Glutamatergic neuron (in vitro differentiated cells): ENCODE measurements at places on chromosomes 4 and X. TPM values are rescaled to one million over a fixed set of nuclear protein-coding genes. Genes with fewer than 3 reads are reported as not detected.

Gene NHS
- 9.1 TPM for total RNA-seq

GRCh38 chr4:129218360-129218759 is 122.4 kb downstream of the C4orf33 start:
- H3K4me3 ChIP-seq: no peak overlapping the region
- H3K36me3 ChIP-seq: no peaks in the 10 kb centered on the region
- H3K4me1 ChIP-seq: no peaks in the 10 kb centered on the region
- H3K27ac ChIP-seq: no peak overlapping the region

DNA sequence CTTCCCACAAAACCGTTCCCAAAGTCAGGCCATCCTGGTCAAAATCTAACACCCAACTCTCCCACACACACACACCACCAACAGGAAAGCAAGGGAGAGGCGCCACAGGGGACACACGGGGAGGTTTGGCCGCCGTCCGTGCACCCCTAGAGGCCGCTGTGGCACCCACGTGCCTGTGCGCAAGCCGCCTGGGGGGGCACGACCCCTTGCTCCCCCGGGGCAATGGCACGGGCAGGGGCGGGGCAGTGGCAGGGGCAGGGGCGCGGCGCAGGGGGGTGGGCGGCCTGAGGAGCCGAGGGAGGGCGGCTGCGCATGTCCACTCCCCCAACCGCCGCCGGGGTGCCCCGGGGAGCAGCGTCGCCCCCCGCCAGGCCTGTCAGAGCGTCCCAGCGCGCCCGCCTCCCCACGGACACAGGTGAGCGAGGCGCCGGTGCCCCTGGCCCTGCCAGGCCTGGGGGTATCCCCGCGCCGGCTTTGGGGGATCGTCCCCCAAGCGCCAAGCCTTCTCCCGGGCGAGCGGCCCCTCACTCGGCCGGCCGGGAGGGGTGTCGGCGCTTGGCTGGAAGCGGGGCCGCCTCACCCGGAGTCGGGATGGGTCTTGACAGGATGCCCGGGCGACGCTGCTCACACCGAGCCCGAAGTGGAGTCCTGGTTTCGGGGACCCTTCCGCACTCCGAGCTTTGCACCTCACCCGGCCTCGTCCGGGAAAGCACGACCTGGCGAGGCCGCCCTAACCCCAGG is at the start of gene ERAS:
Gene ERAS (plus strand): TSS at position 379 of the 741 bp plus-strand sequence. CDS start 2,611 bp downstream, outside the sequence.
- peaks cover 1% of the 10 kb centered on the region for H3K4me1 ChIP-seq
- peak within 1 kb of the TSS; percentile 57 for H3K4me3 ChIP-seq
- peaks cover 9% of the 10 kb centered on the region for H3K27me3 ChIP-seq
- H3K27ac ChIP-seq: no peak within 1 kb of the TSS
- peaks cover 3% of the 10 kb centered on the region for H3K36me3 ChIP-seq

Gene SMC1A
- total RNA-seq: 48.1 TPM

- DNase-seq: no peak
- no peaks in the 10 kb centered on the region for H3K36me3 ChIP-seq
- H3K27ac ChIP-seq: no peak overlapping the region
Observed at GRCh38 chrX:7108030-7108429, 39.5 kb upstream of the STS start.

DNA sequence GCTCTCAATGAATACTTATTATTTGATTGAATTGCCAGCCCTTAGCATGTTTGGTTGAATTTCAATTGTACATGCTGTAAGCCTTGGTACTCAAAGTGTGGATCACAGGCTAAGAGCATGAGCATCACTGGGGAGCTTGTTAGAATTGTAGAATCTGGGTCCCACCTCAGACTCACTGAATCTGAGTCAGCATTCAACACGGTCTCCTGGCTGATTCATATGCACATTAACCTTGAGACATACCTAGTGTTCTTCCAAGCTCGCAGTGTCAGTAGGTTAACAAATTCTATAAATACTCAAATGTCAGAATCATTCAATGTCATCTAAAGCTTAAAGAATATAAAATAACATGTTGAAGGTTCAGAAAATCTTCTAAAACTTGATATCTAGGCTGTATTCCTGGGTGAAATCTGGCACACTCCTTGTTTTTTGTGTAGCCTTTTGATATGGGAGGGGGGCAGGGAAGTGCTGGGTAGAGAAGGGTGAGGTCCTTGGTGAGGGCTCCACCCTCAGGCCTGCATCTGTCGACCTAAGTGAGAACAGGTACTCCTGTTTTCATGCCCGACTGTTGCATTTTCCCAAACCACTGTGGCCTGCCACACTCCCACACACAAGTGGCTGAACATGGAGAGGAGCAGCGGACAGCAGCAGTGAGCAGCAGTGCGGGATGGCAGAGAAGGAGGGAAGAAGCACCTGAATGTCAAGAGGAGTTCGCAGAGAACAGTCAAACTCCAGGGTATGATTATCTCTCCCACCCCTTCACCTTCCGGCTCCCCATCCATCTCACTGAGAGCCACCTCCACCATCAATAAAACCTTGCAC is 529.6 kb upstream of the IGFBP7 start:
- no peak overlapping the region for H3K4me3 ChIP-seq
- no peaks in the 10 kb centered on the region for H3K36me3 ChIP-seq
- H3K27me3 ChIP-seq: no peaks in the 10 kb centered on the region
- DNase-seq: no peak

Gene SHROOM4
- total RNA-seq: 0.96 TPM

- peaks cover 6% of the 10 kb centered on the region for H3K4me1 ChIP-seq
- peak; percentile 12 for DNase-seq
- no peak overlapping the region for H3K27ac ChIP-seq
- H3K27me3 ChIP-seq: peaks cover 4% of the 10 kb centered on the region
Observed at GRCh38 chr4:3419836-3420605, 21.7 kb upstream of the HGFAC start.

Gene FRMD7
- not detected for total RNA-seq

DNA sequence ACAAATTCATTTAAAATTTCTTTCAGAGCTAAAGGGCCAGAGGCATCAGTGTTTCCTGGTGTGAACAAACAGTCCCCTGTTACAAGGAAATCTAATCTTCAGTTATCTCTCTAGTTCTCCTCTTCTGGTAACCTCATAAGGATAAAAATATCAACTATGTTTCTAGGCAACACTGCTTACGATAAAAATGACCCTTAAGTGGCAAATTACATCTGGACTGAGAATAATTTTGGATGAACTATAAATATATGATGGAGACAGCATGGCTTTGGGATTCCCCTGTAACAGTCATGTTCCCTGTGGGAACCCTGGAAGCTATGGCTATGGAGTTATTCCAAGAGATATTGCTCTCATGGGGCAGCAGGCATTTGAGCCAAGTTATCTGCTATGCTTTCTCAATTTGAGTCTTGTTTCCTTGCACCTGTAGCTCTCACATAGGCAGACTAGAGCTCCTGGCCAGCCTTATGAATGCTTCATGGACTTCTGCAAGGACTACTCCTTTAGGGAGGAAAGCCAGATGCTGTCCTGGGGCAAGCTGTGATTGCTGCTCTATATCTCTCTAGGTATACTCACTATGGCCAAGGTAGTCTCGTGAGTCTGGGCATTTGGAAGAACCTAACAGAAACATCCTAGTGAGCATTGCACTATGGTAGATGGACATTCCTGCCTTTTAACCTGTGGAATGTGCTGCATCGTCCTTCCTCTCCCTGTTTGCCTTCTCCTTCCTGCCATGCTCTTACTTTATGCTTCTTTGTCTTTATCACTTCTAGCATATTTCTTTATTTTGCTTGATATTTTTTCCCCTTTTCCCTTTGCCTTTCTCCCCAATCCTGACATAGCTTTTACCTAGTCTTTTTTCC is 14.2 kb downstream of the C4orf33 start:
- no peaks in the 10 kb centered on the region for H3K36me3 ChIP-seq
- H3K27ac ChIP-seq: no peak overlapping the region
- no peaks in the 10 kb centered on the region for H3K27me3 ChIP-seq

Gene GPR143
- not detected for total RNA-seq

- peaks cover 4% of the 10 kb centered on the region for H3K4me1 ChIP-seq
- H3K4me3 ChIP-seq: no peak overlapping the region
- peaks cover 3% of the 10 kb centered on the region for H3K36me3 ChIP-seq
- no peak overlapping the region for H3K27ac ChIP-seq
- peak; percentile 16 for DNase-seq
Observed at GRCh38 chr4:3464911-3465697, 2.0 kb downstream of the DOK7 start.

Gene HSD17B13
- 0.25 TPM for total RNA-seq

Gene DMP1
- 3.0 TPM for total RNA-seq

DNA sequence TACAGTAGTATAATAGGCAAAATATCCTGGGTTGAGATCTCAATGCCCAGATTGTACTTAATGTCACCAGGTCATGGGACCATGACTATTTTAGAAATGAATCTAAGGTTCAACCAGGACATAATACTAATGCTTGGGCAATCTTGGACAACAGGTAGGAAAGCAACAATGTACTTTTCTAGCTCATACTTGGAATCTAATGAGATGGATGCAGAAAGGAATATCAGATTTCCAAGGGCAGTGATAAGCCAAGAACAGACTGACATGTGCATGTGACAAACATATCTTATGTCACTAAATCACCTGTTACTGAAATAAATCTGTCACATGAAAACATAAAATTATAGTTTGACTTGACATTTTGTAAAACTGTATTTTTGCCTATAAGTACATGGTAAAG is 51.1 kb downstream of the RPS6KA3 start:
- H3K27me3 ChIP-seq: no peaks in the 10 kb centered on the region
- no peak overlapping the region for H3K27ac ChIP-seq
- H3K4me1 ChIP-seq: peaks cover 2% of the 10 kb centered on the region
- no peak for DNase-seq
- no peak overlapping the region for H3K4me3 ChIP-seq

DNA sequence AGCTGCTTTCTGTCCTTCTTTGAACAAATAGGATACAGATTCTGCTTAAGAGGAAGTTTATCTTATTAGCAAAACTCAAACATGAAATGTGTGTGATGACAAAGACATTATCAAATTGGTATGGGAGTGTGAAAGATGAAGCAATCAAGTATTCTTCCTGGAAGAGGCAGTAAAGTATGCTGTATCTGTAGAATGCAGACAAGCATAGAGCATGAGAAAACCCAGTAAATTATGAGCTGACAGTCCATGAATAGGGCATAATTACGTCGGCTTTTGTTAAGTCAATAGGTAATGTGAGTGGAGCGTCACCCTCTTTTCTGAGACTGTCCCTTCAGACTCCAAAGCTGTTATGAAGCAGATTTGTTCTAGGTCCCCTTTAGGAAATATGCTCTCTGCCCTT is 458.6 kb upstream of the NWD2 start:
- H3K4me3 ChIP-seq: no peak overlapping the region
- no peaks in the 10 kb centered on the region for H3K36me3 ChIP-seq
- peaks cover 12% of the 10 kb centered on the region for H3K4me1 ChIP-seq
- no peak for DNase-seq
- H3K27ac ChIP-seq: no peak overlapping the region

DNA sequence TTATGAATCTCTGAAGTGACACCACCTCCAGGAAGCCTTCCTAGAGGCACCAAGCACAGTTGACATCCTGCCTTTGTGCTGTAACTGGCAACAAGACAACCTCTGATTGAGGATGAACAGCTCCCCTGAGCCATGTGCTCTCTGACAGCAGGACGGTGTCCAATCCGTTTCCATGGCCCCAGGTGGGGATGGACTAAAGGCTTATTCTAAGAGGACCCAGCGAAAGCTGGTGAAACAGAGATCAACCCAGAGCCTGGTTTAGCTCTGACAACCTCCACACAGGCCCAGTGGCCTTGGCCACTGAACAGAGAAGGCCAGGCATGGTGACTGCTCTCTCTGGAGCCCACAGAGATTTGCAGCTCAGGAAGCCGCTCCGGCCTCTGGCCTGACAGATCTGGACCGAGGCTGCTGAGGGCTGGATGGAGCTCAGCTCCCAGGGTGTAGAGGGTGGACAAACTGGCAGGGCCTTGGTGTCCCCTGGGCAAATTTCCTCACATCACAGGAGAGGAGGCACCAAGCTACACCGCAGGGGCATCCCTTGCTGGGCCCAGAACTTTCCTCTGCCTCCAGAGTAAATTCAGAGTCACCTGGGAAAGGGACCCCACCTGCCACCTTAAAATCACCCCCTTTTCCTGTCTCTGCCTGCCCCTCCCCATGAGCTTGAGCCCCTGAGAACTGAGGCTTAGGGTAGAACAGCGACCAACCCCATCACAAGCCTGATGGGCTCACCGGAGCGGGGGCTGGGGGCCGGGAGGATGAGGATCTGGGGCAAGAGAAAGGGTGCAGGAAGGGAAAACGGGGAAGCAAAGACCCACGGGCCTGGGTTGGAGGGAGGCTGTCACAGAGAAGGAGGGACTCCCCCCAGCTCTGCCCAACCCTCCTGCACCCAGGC is 40.2 kb downstream of the HMX1 start:
- H3K27me3 ChIP-seq: peaks cover 11% of the 10 kb centered on the region
- DNase-seq: no peak
- peaks cover 9% of the 10 kb centered on the region for H3K36me3 ChIP-seq
- peaks cover 5% of the 10 kb centered on the region for H3K4me1 ChIP-seq
- H3K27ac ChIP-seq: no peak overlapping the region

DNA sequence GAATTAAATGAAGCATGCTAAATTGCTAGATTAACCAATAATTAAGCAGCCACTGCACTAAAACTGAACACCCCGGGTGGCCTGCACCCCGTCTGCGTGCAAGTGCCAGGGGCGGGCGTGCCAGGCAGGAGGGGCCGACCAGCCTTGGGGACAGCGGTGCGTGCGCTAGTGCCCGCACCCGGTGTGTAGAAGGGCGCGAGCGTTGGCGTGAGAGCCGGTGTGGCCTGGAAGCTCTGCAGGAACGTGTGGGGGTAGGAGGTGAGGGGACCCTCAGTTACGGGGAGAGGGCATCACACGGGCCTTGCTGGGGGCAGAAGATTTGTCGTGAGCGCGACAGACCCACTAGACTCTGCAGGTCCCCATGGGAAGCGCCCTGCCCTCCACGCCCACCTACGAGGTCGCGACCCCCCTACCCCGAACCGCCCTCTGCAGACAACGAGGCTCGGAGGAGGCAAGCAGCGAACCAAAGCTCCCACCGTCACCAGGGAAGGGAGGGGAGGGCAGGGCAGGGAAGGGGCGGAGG is 105.8 kb downstream of the FAM53A start:
- H3K4me1 ChIP-seq: peaks cover 3% of the 10 kb centered on the region
- peaks cover 4% of the 10 kb centered on the region for H3K36me3 ChIP-seq
- no peak overlapping the region for H3K27ac ChIP-seq
- no peak overlapping the region for H3K4me3 ChIP-seq
- peak; percentile 59 for DNase-seq

DNA sequence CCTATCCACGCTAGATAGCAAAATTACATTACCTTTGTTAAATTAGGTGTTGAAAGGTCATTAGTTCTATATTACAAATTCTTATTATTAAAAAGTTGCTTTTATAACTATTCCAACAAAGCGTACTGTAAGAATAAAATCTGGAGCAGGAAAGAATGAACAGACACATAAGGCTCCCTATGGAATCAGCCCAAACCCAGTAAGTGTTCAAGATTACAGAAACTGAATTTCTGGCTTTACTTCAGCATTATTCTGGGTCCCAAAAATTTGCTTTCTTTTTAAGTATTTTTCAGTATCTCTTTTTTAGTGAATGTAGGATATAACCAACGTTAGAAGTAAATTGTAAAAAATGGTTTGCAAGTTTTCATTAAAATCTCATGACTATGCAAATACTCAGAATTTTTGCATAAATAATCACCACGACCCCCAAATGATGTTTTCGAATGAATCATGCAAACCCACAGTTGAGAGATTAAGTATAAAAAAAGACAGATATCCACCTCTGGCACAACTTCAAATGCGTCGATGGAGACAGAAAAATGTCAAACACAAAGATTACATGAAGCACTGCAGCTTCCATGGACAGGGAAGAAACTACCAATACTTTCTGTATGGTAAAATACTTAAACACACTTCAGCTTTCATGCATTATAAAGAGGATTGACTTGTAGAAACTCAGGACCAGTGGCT is 238.5 kb downstream of the RASL11B start:
- H3K4me3 ChIP-seq: no peak overlapping the region
- H3K27ac ChIP-seq: no peak overlapping the region
- H3K4me1 ChIP-seq: no peaks in the 10 kb centered on the region
- no peaks in the 10 kb centered on the region for H3K27me3 ChIP-seq
- H3K36me3 ChIP-seq: peaks cover 8% of the 10 kb centered on the region

Gene SGMS2
- not detected for total RNA-seq
